ENCODE measurements at places on chromosomes 7 and 10.

DNA sequence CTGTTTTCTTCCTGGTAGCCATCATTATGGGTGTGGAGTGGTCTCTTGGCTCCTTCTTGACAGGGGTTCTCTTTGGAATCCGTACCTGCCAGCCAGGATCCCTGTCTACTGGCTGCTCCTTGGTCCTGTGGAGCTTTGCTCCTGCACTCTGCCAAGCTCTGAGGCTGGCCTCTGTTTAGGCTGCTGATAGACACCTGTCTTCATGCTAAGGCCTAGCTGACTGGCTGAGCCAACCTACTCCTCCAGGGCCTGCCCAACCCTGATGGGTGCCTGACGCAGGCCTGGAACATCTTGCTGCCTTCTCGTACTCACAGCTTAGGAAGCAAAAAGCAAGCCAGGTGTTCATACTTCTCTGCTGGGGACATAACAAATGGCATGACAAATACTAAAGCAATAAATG lies 333.6 kb upstream of the ZNF32 start:
- no peak for DNase-seq

DNA sequence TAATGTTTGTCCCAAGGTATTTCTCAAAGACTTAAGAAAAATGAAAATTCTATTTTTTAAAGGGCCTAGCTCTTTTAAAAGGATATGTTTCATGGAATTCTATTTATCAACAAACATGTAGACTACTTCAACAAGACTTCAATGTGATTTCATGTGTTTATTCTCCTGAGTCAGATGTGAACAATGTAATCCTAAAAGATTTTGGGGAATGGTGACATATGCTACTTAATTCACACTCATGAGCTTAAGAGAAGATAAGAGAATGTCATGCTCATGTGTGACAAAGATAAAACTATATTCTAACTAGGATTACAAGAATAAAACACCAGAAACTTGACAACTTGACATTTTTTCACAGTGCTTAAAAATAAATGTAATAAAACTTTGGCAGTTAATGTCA lies 127.5 kb downstream of the TES start:
- DNase-seq = no peak

- DNase-seq = no peak
Measured at GRCh38 chr10:3892440-3893425, 107.7 kb upstream of the KLF6 start.

DNA sequence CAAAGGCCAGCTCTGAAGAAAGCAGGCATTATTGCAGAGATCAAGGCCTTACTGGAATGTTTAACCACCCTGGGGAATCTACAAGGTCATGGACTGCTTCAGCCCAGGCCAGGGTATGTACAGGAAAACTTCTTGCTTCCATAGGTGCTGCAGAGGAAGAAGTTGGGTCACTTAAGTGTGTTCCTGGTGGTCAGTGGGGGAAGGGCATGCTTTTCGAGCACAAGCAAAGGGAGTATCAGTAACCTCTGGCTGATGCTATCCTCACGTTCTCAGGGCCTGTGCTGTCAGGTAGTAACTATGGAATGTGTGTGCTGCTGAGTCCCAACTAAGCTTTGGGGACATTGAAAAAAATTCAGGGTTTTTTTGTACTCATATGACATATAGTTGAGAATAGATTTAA lies 234.0 kb upstream of the SP4 start:
- no peak for DNase-seq

- peak; percentile 48 for DNase-seq
Measured at GRCh38 chr7:24907311-24907886, 72.6 kb downstream of the OSBPL3 start.

DNA sequence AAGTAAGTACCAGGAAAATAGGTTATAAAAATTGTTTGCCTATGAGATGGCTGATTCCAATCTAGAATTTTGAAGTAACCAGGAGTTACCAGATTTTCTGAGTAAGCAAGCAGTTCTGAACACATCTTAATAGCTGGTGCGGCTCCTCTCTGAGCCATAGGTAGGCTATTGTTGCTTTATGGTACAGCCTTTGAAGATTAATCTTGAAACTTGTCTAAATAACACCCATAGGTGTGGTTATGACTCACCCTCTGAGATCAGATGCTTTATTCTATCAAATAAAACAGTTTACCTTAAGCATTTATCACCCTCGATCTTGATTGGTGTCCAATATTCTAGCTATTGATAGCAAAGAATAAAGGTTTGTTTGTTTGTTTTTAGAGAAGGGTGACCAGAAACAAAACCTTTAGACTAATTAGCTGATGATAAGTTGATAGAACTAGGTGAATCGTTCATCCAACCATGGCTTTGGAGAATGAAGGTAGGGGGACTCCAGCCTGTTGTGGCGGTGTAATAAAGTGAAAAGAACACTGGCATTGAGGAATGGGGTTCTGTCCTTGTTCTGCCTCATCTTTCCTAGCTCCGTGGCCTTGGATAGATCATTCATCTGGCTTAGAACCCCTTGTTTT lies 72.2 kb downstream of the VTI1A start:
- DNase-seq = no peak

- DNase-seq = no peak
Measured at GRCh38 chr7:84422790-84423189, 228.2 kb upstream of the SEMA3A start.

- no peak for DNase-seq
Measured at GRCh38 chr7:6167004-6167551, 105.3 kb downstream of the CYTH3 start.

- DNase-seq = no peak
Measured at GRCh38 chr7:35630024-35630972, 64.6 kb downstream of the HERPUD2 start.

- no peak for DNase-seq
Measured at GRCh38 chr7:294440-295154, 4.6 kb downstream of the FOXL3 start.

DNA sequence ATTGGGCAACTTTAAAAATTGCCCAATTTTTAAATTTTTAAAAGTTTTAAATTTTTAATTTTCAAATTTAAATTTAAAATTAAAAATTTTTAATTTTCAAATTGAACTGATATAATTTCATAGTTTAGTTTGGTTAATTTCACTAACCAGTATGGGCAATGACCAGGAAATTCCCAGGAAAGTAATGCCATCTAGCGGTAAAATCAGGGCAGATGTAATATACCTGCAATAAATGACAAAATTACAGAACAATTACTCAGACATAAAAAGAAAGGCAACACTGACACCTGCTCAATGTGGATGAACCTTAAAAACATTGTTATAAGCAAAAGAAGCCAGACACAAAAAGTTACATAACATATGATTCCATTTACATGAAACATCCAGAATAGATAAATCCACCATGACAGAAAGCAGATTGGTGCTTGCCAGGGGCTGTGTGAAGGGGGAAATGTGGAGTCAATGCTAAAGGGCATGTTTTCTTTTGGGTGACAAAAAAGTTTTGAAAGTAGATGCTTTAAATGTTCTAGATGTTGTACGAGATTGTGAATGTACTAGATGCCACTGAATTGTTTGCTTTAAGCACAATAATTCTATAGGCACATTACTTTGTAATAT lies 28.6 kb upstream of the SLC16A12 start:
- DNase-seq = no peak

DNA sequence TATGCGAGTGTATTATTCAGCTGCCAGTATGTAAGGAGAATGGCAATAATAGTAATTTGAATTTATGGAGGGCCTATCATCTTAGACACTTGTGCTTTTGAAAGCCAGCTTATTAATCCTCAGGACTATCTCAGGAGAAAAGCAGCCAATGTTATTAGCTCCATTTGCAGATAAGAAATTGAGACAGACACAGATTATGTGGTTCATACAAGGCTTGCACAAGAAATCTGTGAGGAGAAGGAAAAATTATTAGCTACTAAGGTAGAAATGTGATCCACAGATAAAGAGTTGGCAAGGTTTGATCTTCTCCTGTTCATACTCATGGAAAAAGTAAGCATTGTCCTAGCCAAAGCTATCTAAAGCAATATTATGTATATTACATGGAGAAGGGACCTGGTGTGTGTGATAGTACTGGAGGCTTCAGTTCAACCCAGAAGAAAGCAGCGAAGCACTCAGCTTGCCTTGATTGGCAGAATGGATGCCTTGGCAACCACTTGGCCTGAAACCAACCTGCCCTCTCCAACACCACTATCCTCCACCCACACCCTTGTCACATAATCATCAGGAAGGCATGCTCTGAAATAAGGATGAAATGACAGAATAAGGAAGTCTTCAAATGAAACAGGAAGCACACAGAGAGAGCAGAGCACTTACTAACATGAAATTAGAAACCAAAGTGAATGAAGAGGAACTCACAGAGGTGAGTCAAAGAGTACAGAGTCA lies 18.0 kb downstream of the MACC1 start:
- peak; percentile 96 for DNase-seq

DNA sequence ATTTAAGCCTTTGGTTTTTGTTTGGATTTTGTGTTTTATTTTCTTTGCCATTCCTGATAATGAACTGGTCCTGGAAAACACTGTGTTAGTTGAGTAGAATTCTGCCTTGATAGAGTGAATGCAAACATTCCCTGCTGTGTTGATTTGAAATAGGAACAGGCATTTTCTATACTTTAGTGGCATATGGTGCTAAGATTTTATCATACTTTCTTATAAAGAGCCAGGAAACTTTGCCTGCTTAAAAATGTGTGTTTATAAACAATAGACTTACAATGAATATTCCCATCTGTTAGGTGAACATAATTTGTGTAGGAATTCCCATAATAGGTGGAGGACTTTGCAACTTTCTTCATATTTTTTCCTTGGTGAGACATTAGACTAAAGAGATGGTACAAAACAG lies 333.3 kb downstream of the SDK1 start:
- no peak for DNase-seq
